Left kidney (tissue), 8 donors: ENCODE measurements at places on chromosomes 7 and 10. TPM values are rescaled to one million over a fixed set of nuclear protein-coding genes. Genes with fewer than 3 reads are reported as not detected.

The TMEM60 gene
- polyA plus RNA-seq = 25.7 TPM

The MBLAC1 gene
- polyA plus RNA-seq = 1.3 TPM

The RTKN2 gene
- 20.0 TPM for polyA plus RNA-seq

GRCh38 chr10:88923520-88923919 lies 29.1 kb downstream of the ACTA2 start:
- DNase-seq = no peak

- peak; percentile 32 for DNase-seq
Measured at GRCh38 chr10:51010977-51011376, 63.3 kb upstream of the PRKG1 start.

DNA sequence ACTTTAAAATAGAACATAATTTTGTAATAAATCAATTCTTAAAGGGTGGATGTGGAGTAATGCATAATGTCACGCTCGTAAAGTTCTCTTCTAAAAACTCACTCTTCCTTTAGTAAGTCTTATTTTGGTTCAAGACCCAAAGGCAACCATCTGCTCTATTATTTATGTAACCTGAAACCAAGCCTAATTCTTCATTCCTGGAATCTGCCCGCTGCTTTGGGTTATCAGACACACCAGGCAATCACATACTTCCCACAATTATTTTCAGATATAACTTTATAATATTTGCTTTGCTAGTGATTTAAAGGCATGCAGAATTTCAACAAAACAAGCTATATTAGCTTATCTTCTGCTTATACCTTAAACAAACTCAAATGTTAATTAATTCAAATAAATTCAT lies 39.0 kb downstream of the RAB11FIP2 start:
- no peak for DNase-seq

The CFAP69 gene
- polyA plus RNA-seq = 22.5 TPM

- DNase-seq = no peak
Measured at GRCh38 chr10:88707429-88708155, 1.5 kb downstream of the LIPK start.

DNA sequence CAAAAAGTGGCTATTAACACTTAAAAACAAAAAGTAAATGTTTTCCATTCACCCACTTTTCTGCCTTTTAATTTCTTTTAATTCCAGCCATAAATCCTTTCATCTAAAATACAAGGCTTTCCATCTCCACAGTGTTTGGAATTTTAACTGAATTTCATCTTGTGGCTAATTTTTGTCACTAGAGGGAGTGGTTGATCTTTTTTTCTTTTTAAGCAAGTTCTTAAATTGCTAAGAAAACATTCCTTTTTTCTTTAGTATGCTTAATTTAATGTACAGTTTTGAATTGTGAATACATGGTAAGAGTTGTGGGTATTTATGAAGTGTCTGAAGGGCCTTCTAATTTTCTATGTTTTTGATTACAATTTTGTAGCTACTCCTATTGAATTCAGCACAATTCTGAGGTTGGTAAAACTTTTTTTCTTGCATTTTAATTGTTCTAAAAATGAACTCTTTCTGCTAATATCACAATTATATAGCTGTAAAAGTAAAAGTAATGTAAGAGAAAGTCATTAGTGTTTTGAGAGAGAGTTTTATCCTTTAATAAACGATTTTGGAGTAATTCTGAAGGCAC lies 54.9 kb upstream of the ANK3 start:
- peak; percentile 35 for DNase-seq

GRCh38 chr7:131071786-131072504 lies 255.7 kb upstream of the MKLN1 start:
- peak; percentile 40 for DNase-seq

The RHOBTB1 gene
- 99.3 TPM for polyA plus RNA-seq

DNA sequence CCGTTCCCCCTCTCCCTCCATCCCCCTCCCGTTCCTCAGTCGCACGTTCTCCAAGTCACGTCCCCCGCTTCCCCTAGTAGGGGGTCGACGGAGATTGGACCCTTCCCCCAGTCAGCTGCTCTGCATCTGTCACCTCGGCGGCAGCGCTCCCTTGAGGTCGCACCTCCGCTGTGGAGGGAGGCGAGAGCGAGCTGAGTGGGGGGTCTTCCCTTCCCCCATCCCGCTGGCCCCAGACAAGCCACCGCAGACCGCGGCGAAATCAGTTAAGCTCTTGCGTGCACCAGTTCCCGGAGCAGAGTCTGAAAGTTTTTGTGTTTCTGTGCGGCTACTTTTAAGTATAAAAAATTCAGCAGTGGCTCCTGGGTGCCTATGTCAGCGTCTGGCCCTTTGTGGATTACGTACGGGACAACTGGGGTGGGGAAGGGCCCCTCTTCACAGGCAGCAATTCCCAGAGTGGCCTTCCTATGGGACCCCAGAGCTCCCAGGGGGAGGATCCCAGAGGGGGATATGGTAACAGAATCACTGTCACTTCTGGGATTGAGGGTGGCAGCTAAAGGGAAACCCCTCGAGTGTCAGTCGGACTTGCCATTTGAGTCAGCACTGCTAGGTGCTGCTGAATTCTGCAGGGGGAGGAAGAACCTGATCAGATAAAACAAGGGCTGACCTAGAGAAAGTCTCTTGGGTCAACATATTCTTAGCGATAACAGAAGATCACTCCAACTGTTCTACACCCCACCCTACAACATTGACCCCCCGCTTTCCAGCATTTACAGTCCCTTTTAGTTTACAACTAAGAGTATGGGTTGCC lies 12.5 kb upstream of the DDIT4 start:
- no peak for DNase-seq

The FOXI2 gene
- polyA plus RNA-seq = 1.2 TPM

The INMT gene
- 1.1 TPM for polyA plus RNA-seq

The TBX20 gene
- polyA plus RNA-seq = not detected

GRCh38 chr7:29565224-29565630 lies 1.6 kb downstream of the PRR15 start:
- no peak for DNase-seq

DNA sequence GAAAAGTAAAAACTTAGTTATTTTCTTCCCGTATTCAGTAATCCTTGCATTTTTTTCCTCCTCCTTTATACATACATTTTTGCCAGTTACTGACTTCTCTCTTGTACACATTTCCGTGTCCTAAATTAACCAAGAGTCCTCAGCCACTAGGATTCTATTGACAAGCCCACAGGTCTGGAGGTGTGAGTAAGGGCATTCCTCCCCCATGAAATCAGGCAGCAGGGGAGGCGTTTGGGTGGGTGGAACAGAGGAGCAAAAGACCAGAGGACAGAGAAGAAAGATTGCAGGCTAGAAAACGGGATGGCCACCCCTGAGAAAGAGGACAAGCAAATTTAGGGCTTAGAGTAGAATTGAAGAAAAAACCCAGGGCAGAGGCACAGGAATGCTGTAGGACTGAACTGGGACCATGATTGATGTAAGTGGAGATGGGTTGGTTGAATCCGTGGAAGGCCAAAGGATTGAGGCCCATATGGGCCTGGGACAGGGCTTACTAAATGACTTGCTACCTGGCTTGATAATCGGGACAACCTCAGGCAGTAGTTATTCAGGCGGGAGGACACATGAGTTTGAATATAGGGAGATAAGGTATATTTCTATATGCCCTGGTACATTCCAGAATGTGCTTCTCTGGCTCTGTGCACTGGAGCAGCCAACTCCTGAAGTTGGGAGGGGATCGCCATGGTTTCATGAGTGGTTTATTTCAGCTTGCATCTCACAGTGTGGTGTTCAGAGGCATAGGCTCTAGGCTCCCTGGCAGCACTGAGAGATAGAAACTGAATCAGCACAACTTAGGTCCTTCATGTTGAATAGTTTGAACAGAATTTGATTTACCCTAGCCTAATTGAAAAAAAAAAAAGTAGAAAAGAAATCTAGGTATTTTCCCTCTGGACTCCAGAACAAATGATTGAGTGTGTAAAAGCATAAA lies 28.0 kb downstream of the IKZF1 start:
- DNase-seq = no peak

DNA sequence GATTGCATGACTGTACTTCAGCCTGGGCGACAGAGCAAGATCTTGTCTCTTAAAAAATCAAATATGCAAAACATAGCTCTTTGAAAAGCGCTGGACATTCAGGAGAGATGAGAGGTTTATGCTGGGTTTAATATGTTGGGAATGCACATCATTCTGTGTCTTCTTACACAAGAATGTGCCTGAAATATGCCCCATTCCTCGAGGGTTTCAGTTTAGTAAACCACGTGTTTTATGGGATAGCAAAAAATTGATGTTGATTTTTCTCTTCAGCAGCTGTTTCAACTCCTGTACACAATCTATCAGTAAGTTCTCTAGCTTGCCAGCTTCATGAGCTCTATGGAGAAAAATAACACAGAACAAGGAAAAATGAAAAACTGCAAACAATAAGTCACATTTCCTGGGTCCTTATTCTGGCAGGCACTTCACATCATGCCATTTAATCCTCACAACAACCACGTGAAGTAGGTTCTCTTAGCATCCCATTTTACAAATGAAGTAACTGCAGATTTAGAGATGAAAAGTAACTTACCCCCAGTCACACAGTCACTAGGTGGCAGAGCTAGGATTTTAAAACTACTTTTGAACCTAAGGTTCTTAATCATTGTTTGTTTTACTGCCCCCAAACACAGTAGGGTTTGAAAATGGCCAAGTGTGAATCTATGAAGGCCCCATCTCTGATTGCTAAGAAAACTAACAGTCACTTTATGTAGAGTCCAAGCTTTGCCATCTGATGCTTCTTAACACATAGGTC lies 423.6 kb downstream of the PHTF2 start:
- no peak for DNase-seq

- no peak for DNase-seq
Measured at GRCh38 chr10:29917311-29917710, 142.1 kb downstream of the JCAD start.

- DNase-seq = peak; percentile 33
Measured at GRCh38 chr7:129739427-129739826, 127.9 kb downstream of the NRF1 start.

DNA sequence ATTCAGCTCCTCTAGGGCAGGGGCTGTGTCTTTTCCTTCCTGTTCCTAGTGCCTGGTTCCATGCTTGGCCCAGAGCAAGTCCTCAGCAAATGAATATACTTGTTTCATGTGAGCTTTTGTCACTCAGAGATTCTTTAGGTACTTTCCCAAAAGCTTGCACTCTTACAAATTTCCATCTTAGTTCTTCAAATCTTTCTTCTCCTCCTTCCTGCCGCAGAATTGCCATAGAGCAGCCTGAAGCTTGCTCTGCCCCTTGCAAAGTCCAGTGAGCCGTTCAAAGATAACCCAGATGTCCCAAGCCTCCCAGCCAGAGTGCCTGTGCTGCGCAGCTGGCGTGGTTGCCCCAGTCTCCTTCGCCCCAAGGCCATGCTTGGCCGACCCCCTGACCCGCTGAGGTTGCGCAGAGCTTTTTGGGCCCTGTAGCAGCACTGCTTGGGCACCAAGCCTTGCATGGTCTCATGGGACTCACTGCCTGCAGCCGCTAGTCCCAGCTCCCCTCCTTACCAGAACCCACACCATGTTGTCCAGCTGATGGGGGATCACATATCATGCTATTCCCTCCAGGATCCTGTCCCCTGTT lies 20.7 kb downstream of the CHST3 start:
- no peak for DNase-seq

DNA sequence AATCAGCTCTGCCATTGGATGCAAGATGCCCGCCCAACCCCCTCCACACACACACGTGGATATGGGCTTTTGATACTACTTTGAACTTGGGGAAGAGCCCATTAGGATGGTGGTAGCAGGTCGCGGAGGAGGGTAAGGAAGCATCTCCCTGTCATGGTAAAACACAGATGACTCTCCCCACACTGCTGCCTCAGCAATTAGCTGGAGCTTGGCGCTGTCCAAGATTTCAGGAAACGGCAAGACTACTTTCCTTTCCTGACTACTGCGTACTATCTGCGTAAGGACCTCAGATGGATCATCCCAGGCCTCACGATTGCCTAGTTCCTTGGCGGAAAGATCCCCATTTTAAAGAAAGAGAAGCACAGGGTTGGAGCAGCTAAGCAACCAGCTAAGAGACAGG lies 134.3 kb downstream of the C10orf90 start:
- DNase-seq = peak; percentile 51

DNA sequence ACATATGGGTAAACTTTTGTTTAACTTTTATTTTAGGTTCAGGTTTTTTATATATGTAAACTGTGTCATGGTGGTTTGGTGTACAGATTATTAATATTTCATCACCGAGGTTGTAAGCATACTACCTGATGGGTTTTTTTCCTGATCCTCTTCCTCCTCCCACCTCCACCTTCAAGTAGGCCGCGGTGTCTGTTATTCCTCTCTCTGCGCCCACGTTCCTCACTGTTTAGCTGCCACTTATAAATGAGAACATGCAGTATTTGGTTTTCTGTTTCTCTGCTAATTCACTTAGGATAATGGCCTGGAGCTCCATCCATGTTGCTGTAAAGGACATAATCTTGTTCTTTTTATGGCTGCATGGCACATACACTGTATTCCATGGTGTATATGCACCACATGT lies 1000.0 kb upstream of the CELF2 start:
- no peak for DNase-seq

The MLXIPL gene
- 4.8 TPM for polyA plus RNA-seq

The KLF14 gene
- 0.76 TPM for polyA plus RNA-seq

GRCh38 chr7:318476-318875 lies 28.5 kb downstream of the FOXL3 start:
- DNase-seq = no peak

The LRRN3 gene
- 4.3 TPM for polyA plus RNA-seq

GRCh38 chr7:131623154-131623553 lies 66.7 kb upstream of the PODXL start:
- no peak for DNase-seq

DNA sequence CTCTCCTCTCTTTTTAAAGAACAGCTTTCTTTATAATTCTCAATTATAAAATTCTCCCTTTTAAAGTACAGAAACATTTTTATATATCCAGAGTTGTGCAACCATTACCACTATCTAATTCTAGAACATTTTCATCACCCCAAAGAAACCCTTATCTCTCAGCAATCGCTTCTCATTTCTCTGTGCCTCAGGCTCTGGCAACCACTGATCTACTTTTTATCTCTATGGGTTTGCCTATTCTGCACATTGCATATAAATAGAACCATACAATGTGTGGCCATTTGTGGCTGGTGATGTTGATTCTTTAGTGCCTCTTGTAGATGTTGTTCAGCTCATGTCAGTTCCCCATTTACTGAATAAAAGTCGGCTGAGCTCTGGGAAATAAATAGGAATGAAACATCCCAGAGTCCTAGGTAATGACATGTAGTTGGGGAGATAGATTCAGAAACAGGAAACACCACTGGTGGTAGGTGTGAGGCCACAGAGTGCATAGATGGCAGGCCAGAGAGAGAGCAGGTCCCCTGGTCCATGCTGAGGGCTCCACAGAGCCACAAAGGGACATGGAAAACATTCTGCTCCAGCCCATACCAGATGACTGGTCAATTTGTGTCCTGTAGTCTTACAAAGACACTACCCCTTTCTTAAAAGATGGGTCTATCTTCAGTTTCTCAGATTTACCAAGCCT lies 126.5 kb downstream of the PLPP4 start:
- no peak for DNase-seq
